Foreskin keratinocyte (primary cell): ENCODE measurements at places on chromosomes 6 and 20. TPM values are rescaled to one million over a fixed set of nuclear protein-coding genes. Genes with fewer than 3 reads are reported as not detected.

Gene ULBP2
- 9.8 and 9.9 TPM in 2 replicates for polyA plus RNA-seq

Gene CTAGE9
- not detected in 2 replicates for polyA plus RNA-seq

Gene SLC44A4
- polyA plus RNA-seq = 0.16 and 0.27 TPM in 2 replicates

Gene HS3ST5
- polyA plus RNA-seq = not detected in 2 replicates

Gene ABRACL
- polyA plus RNA-seq = 123 and 124 TPM in 2 replicates
